NCI-H748 treated with DMSO at 0.1 percent for 48 hours (cell line): ENCODE measurements at places on chromosomes 1 and 21.

GRCh38 chr1:210132582-210132981, 100.0 kb upstream of the SERTAD4 start:
- no peak for DNase-seq

DNA sequence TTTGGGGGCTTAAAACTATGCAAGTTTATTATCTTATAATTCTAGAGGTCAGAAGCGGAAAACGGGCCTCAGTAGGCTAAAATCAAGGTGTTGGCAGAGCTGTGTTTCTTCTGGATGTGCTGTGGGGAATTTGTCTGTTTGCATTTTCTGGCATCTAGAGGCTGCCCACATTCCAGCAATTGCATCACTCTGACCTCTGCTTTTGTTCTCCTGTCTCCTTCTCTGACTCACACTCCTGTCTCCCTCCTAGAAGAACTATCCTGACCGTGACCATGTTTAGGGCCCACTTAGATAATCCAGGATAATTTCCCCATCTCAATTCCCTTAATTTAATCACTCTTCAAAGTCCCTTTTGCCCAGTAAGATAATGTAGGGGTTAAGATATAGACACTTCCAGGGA, 127.4 kb upstream of the DEPDC1 start:
- DNase-seq = no peak

DNA sequence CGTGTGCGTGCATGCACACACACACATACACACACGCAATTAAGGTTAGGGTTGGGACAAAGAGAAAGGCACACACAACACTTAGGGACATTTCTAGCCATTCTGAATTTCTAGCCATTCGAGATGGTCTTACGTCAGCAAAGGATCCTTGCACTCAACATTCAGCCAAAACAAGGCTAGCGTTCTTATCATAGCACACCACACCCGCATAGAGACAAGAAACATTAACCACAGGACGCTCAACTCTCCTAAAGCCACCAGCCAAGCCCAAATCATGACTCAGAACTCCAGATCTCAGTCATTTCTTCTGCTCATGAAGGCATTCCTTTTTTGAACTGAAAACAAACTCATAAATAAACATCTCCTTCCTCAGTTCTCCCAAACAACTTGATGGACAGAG, 106.8 kb downstream of the LMO4 start:
- DNase-seq = no peak

GRCh38 chr1:168972225-168972624, 134.3 kb upstream of the ATP1B1 start:
- no peak for DNase-seq

DNA sequence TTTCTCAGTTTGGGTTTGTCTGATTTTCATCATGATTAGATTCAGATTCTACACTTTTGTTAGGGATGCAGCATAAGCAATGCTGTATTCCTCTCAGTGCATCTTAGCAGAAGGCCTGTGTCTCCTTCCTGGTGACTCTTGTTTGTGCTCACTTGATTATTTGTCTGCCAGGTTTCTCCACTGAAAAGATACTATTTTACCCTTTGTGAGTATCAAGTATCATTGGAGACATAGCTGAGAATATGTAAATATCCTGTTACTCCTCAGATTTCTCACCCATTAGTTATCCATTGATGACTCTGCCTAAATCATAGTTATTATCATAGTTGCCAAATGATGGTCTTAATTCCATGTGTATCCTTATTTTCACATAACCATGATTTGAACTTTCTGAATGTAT, 148.5 kb downstream of the POU2F1 start:
- no peak for DNase-seq

- no peak for DNase-seq
Observed at GRCh38 chr1:197807216-197807615, 31.9 kb upstream of the DENND1B start.

DNA sequence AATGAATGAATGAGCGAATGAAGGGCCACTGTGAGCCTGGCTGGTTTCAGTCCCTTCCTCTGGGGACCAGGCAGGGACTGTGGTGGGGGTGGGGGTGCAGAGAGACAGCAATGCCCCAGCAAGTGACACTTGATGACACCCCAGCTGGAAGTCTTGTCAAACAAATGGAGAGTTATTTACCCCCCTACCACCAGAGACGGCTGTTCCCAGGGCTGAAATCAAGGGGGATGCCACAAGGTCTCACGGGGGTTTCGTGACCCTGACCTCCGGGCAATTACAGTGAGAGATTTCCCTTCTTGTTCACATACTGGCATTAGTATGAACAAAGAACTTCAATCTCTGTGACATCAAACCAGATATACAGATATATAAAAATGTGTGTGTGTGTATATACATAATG, 34.0 kb upstream of the LMO4 start:
- no peak for DNase-seq

- DNase-seq = no peak
Observed at GRCh38 chr1:101440485-101440884, 203.7 kb downstream of the S1PR1 start.

DNA sequence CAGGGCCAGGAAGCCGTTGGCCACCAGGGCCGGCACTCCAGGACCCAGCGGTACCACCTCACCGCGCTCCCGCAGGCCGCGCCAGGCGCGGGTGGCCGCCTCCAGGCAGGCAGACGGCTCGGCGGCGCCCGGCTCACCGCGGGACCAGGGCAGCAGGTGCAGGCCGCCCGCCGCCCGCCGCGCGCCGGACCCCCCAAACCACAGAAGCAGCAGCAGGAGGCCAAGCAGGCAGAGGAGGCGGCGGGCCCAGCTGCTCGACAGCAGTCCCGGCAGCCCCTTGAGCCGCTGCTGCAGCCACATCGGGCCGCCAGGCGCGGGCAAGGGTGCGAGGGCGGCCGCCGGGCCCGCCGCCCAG, 312 bp downstream of the KIAA2013 start:
- DNase-seq = no peak

DNA sequence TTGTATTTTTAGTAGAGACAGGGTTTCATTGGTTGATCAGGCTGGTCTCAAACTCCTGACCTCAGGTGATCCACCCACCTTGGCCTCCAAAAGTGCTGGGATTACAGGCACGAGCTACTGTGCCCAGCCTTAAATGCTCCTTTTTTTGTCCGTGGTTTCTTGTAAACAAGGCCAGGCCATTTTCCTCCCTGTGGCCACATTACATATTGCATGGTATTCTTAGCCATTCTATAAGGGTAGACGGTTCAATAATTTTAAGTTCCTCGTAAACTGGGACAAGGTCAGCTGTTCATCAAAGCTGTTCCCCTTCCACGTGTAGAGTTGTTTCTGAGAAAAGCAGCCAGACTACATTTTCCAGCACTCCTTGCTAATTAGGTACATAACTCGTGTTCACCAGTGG, 10.3 kb upstream of the LUZP1 start:
- DNase-seq = no peak

DNA sequence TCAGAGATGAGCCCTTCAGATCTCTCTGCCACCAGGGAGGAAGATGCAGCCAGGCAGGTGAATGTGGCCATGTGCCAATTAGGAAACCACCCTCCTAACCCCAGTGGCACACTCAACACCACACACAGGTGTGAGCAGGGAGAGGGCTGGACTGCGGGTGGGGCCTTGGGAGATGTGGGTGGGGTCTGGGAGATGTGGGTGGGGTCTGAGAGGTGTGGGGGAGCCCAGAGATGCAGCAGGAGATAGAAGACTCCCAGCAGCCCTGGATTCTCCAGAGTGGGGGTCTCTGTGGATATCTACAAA, 43.2 kb upstream of the COL6A1 start:
- no peak for DNase-seq

DNA sequence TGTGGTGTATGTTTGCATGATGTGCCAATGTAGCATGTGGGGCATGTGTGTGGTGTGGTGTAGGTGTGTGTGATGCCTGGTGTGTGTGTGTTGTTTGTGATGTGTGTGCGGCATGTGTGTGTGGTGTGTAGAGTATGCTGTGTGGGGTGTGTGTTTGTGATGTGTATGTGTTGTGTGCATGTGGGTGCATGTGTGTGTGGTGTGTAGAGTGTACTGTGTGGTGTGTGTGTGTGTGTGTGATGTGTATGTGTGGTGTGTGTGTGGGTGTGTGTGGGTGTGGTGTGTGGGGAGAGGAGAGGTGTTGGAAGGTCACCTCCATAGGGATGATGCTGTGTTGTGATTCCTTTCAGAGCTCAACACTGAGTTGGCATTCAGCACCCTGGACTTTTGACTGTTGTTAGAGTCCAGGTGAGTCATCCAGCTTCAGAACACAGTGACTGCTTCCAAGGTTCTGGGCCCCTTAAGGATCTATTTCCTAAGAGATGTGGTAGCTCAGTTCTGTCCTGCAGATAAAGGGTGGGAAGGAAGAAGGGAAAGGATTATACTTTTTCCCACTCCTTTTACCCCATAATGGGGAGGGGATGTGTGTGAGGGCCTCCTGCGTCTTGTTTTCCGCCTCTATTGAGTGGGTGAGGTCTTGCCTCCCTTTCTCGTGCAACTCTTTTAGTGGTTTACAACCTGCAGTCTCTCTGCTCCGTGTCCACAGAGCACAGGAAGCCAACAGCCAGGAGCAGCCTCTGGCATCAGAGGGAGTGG, 47.6 kb downstream of the RHOU start:
- DNase-seq = no peak

DNA sequence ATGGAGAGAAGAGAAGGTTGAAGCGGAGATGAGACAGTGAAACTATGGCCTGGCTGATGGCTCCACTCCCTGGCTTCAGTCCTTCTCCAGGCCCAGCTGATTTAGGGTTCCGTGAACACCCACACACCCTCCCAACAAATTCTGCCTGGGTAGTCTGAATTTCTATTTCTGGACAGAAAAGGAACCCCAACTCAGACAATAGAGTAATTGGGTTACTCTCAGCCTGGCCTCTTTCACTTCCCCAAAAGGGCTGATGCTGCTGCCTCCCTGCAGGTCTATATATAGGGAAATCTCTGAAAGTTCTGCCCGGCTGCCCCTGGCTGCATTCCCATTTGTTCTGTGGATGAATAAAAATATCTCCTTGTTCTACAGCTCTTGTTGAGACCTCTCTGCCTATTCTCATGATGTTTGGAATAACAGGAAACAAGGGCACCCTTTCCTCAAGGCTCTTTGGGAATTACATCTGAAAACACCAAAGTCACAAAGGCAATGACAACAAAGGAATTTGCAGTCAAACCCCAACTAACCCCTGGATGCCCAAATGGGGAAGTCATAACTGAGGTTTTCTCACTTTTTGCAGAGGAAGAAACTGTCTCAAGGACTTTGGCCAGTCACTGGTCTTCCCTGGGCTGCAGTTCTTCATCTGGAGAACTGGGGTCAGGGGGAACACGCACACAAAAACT, 11.4 kb upstream of the ZSCAN20 start:
- DNase-seq = no peak

- no peak for DNase-seq
Observed at GRCh38 chr1:226661965-226662364, 77.1 kb downstream of the ITPKB start.

DNA sequence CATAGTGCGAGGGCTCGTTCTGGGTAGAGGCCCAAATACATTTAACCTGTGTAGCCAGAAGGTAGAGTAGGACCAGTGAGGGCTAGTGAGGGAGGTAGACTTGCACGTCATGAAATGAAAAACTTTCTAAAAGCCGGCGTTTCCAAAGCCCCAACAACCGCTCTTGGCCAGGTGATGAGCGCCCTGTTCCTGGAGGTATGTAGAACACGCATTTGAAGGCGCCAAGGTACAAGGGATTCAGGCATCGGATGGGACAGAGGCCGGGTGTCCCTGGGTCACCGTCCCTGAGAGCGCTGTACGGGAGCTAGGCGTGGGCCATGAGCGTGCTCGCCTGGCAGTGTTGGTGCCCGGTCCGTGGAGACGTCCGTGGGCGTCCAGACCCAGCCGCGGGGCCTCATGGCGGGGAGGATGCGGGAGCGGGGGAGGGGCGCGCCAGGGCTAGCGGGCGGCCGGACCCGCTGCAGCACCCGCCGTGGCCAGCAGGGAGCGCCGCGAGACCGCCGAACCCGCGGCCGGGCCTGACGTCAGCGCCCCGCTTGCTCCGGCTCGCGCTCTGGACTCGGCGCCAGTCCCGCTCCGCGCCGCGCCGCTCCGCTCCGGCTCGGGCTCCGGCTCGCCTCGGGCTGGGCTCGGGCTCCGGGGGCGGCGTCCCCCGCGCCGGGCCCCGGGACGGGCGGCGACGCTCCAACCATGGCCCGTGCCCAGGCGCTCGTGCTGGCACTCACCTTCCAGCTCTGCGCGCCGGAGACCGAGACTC, at the start of gene PTPRU:
PTPRU (plus strand) TSS at position 568 of the 757 bp plus-strand sequence; CDS start at position 691, 123 bp downstream.
- DNase-seq = no peak

GRCh38 chr21:39066829-39067780, 116.1 kb downstream of the PSMG1 start:
- no peak for DNase-seq

DNA sequence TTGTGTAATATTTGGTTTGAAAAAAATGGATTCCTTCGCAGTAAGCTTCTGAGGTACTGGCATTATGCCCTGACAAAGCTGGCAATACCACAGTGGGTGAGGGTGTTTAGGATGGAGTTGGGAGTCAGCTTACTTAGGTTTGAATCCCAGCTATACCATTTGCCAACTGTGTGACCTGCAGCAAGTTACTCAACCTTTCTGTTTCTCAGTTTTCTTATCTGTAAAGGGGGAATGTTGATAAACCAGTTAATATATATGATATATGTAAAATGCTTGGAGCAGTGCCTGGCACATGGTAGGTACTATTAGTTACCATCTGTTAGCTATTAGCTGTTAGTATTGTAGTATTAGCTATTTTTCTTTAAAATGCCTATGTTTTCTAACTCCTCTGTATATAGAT, 4.9 kb upstream of the HDGF start:
- no peak for DNase-seq

DNA sequence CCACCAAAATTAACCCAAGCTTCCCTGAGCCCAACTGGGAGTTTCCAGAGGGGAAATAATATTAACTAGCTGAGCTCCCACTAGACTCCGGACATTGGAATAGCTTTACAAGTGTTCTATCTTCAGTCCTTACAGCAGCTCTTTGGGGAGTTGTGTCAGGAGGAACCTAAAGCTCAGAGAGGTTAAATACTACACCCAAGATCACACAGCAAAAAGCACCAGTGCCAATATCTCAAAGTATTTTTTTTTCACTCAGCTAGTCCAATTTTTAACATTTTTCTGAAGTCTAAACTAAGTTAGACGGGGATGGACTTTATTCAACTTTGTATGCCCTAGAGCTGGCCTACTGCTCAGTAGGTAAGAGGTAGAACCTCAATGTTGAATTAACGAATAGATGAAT, 82.5 kb downstream of the ATP1A1 start:
- no peak for DNase-seq

DNA sequence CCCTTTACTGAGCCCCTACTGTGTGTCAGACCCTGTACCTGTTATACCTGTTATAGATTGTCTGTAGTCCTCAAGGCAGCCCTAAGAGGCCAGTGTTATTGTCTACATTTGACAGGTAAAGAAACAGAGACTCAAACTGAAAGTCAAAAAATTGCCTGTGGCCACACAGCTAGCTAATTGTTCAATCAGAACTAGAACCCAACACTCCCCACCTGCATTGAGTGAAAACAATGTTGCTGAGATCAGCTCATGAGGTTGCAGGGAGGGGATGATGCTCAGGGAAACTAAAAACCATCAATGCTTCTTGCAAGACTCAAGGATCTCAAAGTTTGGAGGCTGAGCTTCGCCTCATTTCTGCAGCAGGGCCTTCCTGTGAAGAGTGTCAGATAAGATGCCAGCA, 109.5 kb upstream of the LMO4 start:
- no peak for DNase-seq

- no peak for DNase-seq
Observed at GRCh38 chr1:198623752-198624647, 14.8 kb upstream of the PTPRC start.

GRCh38 chr1:216904471-216904870, 181.2 kb upstream of the ESRRG start:
- no peak for DNase-seq
